ENCODE measurements at places on chromosomes 2 and 18. TPM values are rescaled to one million over a fixed set of nuclear protein-coding genes. Genes with fewer than 3 reads are reported as not detected.

- DNase-seq = no peak
Measured at GRCh38 chr2:3751806-3752205, 48.4 kb downstream of the DCDC2C start.

DNA sequence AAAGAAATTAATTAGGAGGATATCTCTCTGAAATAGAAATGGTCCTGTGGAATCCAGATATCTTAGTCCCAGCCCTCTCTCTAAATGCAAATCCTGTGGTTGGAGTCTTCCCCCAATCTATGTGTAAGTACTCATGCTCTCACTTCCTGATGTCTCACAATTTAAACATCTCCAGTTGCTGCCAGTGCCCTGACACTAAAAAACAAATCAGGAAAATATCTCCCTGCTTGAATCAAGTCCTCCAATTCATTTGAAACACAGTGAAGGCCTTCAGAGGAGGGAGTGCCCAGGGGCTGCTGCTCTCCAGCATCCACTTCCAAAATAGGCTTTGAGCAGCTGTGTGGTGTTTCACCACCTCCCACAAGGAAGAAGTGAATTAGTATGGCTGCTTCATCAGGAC lies 413.8 kb downstream of the RAD51AP2 start:
- DNase-seq = no peak

DAPL1 gene
- total RNA-seq = 1.2 TPM

- no peak for DNase-seq
Measured at GRCh38 chr2:237732790-237733381, 65.7 kb upstream of the RBM44 start.

DNA sequence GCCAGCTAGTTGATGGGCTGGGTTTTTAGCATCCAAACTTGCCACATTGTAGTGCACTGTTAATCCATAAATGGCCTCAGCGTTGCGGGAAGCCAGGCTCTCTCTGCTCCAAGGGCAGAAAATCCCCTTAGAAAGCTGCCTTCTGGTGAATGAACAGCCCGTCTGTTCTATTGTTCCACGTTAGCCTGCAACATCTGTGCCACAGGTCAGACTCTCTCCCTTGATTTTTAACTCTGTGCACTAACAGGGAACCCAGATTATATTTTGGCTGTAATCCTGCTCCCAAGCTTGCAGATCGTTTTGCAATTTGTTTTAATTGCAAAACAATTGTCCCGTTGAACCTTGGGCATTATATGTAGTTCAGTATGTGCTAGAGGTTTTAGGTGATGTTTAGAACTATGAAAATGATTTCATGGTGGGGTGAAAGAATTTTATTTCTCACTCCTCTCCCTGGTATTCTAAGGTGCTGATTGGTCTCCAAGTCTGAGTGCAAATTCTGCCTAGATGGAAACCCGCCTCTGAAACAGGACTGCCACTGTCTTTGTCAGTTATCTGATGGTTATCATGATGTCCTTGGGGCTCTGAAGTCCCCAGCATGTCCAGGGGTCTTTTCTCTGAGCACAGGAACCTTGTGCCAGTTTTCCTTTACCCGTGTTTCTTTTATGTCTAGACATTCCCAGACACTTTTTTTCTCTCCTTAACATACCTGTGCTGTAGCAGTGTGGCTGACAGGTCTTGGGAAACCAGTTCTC lies 106.6 kb downstream of the MAP4K4 start:
- no peak for DNase-seq
